ENCODE measurements at places on chromosomes 16 and 17. TPM values are rescaled to one million over a fixed set of nuclear protein-coding genes. Genes with fewer than 3 reads are reported as not detected.

Gene RAB11FIP4
- total RNA-seq, result 20.8 TPM

Gene PCGF2
- 7.4 TPM for total RNA-seq

Gene KRT13
- not detected for total RNA-seq

Gene NACA2
- total RNA-seq, result not detected

Gene TEX14
- total RNA-seq, result 0.09 TPM

Gene ANKRD40CL
- not detected for total RNA-seq

DNA sequence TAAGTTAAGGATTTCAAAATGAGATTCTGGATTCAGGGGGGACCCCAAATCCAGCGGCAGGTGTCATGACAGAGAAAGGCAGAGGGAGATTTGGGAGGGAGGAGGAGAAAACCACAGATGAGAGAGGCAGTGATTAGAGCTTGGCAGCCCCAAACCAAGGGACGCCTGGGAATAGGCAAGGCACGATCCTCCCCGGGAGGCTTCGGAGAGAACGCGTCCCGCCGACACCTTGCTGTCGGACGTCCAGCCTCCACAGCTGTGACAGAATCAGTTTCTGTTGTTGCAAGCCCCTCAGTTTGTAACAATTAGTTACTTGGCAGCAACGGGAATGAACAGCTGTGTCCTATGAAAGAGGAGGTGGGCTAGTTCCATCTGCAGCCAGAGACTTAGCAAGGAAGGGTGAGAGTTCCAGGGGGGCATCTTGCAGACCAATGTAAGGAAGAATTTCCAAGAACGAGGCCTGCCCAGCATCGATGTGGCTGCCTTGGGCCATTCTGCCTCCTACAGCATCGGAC is 110.7 kb upstream of the SDK2 start:
- H3K36me3 ChIP-seq, result no peaks in the 10 kb centered on the region
- H3K4me1 ChIP-seq, result peaks cover 2% of the 10 kb centered on the region
- no peak overlapping the region for H3K4me3 ChIP-seq
- H3K27ac ChIP-seq, result no peak overlapping the region

GRCh38 chr17:48612456-48612853 is 1.6 kb upstream of the HOXB7 start:
- H3K27me3 ChIP-seq, result peaks cover 81% of the 10 kb centered on the region
- H3K36me3 ChIP-seq, result no peaks in the 10 kb centered on the region
- peaks cover 36% of the 10 kb centered on the region for H3K4me1 ChIP-seq
- peak overlapping the region; percentile 66 for H3K4me3 ChIP-seq
- H3K27ac ChIP-seq, result peak overlapping the region; percentile 72
- DNase-seq, result no peak

- H3K27me3 ChIP-seq, result peaks cover 41% of the 10 kb centered on the region
- H3K4me1 ChIP-seq, result peaks cover 3% of the 10 kb centered on the region
- no peak for DNase-seq
- H3K27ac ChIP-seq, result no peak overlapping the region
- H3K4me3 ChIP-seq, result no peak overlapping the region
Measured at GRCh38 chr16:3954411-3954921, 74.0 kb upstream of the CREBBP start.

DNA sequence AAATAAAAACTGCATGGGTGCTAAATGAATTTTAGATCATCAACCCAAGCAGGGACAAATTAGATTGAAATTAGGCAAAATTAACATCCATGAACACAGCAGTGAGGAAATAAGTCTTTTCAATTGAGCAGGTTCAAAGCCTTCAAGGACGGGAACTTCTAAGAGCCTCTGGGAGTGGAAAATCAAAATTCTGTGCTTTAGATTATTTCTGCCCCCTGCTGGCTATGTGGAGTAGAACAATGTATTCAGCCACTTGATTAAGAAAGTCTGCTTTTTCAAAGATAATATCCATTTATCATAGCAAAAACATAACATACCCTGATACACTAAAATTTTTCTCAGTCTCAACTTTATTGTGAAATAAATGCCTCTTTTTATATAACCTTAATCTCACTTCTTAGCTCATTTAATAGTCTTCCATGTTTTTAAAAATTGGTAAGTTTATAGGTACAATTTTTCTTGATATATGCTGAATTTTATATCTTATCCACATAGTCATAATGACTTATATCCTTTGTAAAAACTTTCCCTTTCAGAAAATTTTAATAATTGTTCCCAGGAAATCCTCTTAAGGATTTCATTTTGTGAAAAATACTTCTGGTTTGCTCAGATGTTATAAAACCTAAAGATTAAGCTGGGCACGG is 28.1 kb upstream of the NOL11 start:
- H3K4me3 ChIP-seq, result no peak overlapping the region
- peak; percentile 23 for DNase-seq
- no peaks in the 10 kb centered on the region for H3K36me3 ChIP-seq
- H3K27ac ChIP-seq, result no peak overlapping the region
- peaks cover 3% of the 10 kb centered on the region for H3K4me1 ChIP-seq

GRCh38 chr17:34758718-34759117 is 179.3 kb downstream of the TMEM132E start:
- H3K4me3 ChIP-seq, result no peak overlapping the region
- DNase-seq, result no peak
- peaks cover 2% of the 10 kb centered on the region for H3K27me3 ChIP-seq
- no peaks in the 10 kb centered on the region for H3K4me1 ChIP-seq
- H3K27ac ChIP-seq, result no peak overlapping the region

DNA sequence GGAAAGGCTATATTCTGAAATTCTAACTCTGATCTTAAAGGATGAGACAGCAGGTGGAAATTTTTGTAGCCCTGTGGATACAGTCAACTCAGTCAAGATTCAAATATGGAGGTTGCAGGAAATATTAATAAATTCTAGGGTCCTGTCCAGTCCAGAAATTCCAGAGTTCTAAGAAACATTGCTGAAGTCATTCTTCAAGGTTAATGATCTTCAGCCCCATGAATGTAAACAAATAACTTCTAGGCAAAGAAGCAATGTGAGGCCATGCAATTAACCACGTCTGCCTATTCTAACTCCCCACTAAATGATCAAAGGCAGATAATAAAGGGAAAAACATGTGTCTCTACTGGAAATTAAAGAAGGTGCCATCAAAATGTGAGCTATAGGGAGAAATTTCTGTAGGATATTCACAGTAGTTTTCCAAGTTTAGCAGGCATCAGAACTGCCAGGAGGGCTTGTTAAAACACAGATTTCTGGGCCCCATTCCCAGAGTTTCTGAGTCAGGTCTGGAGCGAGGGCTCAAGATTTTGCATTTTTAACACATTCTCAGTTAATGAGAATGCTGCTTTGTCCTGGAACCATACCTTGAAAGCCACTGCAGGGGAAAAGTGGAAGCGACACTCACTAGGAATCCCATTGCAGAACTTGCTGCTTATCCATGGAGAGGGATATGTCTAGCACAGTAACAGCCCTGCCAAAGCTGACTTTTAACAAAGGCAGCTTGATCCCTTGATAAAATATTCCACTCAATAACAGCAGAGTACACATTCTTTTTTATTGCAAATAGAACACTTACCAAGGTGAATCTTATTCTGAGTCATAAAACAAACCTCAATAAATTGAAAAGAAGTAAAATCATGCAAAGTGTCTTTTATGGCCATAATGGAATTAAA is 61.8 kb downstream of the DNAH3 start:
- no peak overlapping the region for H3K27ac ChIP-seq
- H3K27me3 ChIP-seq, result peaks cover 34% of the 10 kb centered on the region
- no peak for DNase-seq
- H3K36me3 ChIP-seq, result no peaks in the 10 kb centered on the region
- no peak overlapping the region for H3K4me3 ChIP-seq

DNA sequence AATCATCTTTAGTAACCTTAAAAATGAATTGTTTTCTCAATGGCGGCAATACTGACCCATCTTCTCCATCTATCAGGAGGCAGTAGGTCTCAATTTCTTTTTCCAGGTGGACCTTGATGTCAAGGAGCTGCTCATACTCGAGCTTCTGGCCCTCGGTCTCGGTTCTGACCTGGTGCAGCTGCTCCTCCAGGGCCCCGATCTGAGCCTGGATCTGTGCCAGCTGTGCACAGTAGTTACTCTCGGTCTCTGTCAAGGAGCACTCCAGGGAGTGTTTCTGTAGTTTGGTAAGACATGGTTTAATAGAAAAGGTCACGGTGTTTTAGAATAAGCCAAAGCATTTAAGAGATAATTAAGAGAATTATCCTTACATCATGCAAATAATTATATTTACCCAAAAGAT is 4.9 kb downstream of the KRT27 start:
- H3K4me3 ChIP-seq, result no peak overlapping the region
- no peaks in the 10 kb centered on the region for H3K36me3 ChIP-seq
- H3K27ac ChIP-seq, result no peak overlapping the region
- peaks cover 55% of the 10 kb centered on the region for H3K27me3 ChIP-seq
- DNase-seq, result no peak

DNA sequence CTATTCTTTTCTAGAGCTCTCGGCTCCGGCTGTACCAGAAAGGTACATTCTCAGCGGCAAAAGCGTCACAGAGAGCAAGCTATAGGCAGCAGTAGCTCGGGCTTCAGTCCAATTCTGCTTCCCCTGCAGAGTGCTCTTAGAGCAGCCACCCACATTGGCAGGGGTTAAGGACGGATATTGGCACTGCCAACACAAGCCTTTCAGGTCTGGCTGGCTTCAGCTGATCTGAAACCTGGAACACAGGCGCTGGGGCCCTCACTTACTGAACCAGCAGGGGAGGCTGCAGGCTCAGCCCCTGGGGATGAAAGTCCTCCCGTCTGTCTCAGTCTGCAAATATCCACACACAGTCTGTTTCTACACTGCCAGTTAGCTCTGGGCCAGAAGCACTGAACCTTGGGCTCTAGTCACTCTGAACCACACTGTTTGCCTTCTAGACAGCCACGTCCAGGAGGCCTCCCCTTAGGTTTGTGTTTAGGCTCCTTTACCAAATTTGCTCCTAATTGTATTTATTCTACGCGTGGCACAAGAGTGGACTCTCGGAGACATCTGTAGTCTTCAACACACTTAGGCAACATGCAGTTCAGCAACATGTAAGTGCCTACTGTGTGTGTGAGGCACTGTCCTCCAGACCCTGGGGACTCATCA is 40.1 kb downstream of the HIC1 start:
- no peaks in the 10 kb centered on the region for H3K27me3 ChIP-seq
- peaks cover 25% of the 10 kb centered on the region for H3K36me3 ChIP-seq
- H3K27ac ChIP-seq, result no peak overlapping the region

DNA sequence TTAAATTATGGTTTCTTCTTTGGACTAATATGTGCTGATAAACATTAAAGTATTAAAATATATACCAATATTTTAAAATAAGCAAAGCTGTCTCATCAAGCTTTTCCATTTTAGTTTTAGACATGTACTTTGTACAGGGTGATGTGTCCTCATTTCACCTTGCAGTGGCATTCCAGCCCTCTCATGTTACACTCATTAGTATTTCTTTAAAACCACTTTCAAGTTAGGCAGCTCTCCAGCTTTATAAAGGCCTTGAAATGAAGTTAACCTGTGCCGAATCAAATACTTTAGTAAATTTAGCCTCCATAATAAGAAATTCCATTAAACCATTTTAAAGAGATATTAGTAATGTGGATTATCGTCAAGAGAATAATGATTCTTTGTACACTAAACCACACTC is 107.6 kb upstream of the HLF start:
- no peaks in the 10 kb centered on the region for H3K27me3 ChIP-seq
- no peak overlapping the region for H3K27ac ChIP-seq
- no peak for DNase-seq
- no peaks in the 10 kb centered on the region for H3K36me3 ChIP-seq

DNA sequence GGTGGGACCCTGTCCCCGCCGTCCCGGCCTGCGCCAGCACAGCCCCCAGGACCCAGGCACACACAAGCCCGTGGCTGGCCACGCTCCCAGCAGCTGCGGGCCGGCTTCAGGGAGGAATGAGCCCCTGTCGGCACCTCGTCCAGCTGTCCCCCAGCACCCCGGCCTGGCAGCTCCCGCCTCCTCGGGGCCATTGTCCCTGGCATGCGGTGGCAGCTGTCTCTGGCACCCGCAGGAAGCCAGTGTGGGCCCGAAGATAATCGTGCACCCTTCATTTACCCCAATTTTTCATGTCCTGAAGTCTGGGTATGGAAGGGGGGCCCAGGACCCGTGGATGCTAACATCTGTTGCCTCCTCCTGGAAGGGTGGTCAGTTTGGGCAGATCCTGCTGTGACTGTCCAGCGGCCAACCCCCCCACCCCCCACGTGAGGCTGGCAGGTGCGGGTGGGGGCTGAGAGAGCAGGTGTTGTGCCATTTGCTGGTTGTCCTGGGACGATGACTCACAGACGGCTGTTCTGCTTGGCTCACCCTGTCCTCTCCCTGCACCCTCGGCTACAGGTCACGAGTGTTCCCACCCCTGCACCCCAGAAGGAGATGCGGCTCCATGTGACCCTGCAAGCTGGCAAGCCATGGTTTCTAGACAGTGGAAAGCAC is 4.0 kb upstream of the LMF1 start:
- H3K4me3 ChIP-seq, result no peak overlapping the region
- no peak overlapping the region for H3K27ac ChIP-seq
- no peaks in the 10 kb centered on the region for H3K36me3 ChIP-seq
- H3K27me3 ChIP-seq, result peaks cover 19% of the 10 kb centered on the region
- H3K4me1 ChIP-seq, result peaks cover under 1% of the 10 kb centered on the region

GRCh38 chr16:57387598-57388354 is 15.5 kb downstream of the CX3CL1 start:
- DNase-seq, result no peak
- peaks cover 2% of the 10 kb centered on the region for H3K27me3 ChIP-seq
- H3K4me3 ChIP-seq, result no peak overlapping the region
- no peaks in the 10 kb centered on the region for H3K36me3 ChIP-seq

DNA sequence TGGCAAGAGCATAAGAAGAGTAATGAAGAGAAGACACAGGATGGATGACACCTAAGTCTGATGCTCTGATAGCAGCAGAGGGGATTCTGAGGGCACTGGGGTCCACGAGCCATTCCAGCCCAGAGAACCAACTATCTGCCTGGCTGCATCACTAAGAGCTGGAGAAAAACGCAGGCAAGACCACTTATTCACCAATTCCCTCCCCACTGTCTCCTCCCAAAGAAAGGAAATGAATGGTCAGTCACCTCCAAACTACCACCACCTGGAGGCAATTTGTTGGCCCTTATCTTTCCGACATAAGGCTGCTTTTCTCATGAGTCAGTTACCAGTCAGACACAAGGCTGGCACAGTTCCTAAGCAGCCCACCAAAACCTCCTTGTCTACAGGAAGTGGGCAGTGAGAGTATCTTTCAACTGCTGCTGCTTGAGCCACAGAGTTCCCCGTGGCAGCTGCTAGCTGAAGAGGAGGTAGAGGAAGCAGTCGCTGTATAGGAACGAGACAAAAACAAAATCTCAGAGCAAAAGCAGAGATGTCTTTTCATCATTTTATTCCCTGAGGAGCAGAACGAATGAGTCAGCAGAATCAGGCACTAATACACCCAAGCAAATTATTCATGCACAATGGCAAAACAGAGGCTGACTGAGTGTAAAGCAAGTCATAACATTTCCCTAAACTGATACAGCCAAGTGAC is 111.1 kb downstream of the SMG6 start:
- no peak for DNase-seq
- H3K27me3 ChIP-seq, result no peaks in the 10 kb centered on the region
- peak overlapping the region; percentile 82 for H3K27ac ChIP-seq
- H3K4me3 ChIP-seq, result no peak overlapping the region
